ENCODE measurements at places on chromosomes 5 and 9.

GRCh38 chr5:64497386-64497785 is 8.4 kb upstream of the RGS7BP start:
- DNase-seq: no peak

- DNase-seq: peak; percentile 73
Measured at GRCh38 chr5:137344723-137345322, 154.3 kb downstream of the SPOCK1 start.

DNA sequence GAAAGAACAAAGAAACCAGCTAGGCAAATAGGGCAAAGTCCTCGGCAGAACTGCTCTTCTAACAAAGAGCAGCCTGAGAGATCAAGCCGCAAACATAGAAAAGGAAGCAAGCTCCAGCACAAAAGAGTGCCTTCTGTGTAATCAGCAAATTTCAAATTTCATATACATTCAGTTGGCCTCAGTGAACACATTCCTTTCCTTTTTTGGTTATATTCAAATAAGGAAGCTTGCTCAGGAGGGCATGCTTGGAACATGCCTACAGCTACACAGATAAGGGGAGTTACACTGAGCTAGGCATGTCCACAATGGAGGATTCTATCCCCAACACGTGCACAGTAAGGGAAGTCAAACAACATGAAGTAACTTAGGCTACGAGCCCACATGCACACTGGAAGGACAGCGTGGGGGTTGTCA is 23.4 kb downstream of the IL33 start:
- no peak for DNase-seq

DNA sequence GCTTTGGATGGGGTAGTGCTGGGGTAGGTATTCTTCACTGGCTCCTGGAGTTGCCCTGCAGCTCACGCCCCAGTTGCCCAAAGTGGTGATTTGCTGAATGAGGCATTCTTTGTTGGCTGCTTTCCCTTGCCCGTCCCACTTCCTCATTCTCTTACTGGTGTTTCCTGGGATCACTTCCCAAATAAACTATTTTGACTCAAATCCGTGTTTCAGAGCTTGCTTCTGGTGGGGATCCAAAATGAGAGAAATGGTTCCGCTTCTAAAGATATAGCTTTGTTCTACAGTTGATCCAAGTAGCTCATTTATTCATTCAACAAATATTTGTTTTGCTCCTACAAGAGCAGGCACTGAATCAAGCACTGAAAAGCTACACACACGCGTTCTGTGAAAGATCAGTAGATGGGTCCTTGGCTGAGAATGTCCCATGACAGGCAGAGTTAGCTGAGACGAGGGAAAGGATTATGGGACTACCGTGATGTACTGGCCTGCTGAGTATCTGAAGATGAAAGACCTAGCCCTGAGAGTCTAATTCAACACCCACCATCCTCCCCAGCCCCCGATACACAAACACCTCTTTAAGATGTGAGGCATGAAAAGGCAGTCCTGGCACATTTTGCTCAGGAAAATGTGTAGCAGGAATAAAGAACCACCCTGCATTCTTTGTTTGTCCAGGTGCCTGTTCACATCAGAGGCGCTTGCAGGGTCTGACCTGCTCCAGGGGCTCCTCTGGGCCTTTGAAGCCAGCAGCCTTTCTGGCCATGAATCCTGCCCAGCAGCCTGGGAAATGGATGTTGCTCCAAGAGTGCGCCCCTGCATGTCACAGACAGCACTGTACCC is 143.1 kb upstream of the RANBP3L start:
- peak; percentile 46 for DNase-seq

DNA sequence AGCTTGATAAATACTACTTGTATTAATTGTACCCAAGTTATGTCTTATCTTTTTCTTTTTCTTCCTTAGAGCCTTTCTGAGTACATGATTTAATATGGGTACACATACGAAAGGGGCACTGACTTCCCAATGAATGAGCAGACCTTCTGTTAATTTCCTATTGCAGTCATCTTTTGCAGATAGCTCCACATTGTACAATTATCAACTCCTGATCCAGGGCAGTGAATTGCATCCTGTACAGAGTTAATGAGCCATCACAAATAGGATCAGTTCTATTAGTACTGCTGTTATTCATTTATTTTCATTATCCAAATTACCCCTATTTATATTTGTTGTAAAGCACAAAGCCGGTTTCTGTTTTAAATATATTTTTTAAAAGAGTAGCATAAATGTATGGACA is 105.6 kb downstream of the ADAMTSL1 start:
- no peak for DNase-seq

DNA sequence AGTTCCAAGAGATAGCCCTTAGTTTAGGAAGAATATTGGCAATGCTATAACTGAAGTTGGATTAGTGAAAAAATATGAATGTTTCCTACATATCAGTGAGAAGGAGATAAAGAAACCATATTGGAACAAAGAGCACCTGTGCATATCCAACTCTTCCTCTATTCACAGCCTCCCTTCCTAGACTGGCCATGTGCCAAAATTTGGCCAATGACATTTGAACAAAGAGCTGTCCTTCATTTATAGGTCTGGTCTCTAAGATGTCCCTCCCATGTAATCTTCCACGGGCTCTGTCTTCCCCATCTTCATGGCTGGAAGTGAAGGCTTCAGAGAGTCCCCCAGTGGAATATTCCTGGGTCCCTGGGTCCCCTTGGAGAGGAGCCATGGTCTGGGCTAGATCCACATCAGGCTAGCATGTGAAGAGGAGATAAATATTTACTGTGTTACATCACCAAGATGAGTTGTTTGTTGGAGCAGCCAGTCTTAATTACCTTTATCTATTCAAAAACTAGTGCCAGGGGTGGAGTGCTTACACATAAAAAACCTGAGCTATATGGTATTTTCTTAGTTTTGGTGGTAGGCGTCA is 190.0 kb upstream of the S1PR3 start:
- no peak for DNase-seq

DNA sequence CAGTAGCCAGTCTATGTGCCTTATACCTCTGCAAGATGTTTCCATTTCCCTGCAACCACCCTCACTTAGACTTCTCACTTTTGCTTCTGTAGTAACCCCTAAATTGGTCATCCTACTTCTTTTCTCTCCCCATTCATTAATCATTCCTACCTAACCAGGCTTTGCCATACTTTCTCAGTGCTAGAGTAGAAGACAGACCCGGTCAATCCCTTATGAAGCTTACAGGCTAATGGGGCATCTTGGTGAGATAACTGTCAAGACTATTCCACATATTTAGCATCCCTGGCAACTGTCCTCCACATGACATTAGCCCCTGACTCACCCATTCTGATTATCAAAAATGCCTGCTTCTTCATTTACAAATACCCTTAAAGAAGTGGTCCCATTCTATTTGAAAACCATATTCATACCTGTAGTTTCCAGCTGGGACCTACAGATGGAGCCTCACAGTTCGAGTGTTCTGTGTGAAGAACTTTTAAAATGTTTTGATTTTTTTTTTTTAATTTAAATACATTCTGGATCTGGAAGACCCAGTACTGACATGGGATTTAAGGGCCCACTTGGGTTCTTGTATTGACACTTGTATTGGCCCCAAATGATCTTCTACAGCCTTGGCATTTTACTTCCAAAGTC is 21.0 kb downstream of the F2RL2 start:
- no peak for DNase-seq

GRCh38 chr5:8184455-8185063 is 315.6 kb downstream of the MTRR start:
- DNase-seq: peak; percentile 0
